GM23338 (cell line): ENCODE measurements at places on chromosomes 16 and 17. TPM values are rescaled to one million over a fixed set of nuclear protein-coding genes. Genes with fewer than 3 reads are reported as not detected.

- DNase-seq: no peak
These were observed 193.4 kb downstream of the FOXL1 start for GRCh38 chr16:86771506-86772460.

GRCh38 chr16:47037396-47037745 is 63.9 kb upstream of the DNAJA2 start:
- DNase-seq: peak; percentile 47

DNA sequence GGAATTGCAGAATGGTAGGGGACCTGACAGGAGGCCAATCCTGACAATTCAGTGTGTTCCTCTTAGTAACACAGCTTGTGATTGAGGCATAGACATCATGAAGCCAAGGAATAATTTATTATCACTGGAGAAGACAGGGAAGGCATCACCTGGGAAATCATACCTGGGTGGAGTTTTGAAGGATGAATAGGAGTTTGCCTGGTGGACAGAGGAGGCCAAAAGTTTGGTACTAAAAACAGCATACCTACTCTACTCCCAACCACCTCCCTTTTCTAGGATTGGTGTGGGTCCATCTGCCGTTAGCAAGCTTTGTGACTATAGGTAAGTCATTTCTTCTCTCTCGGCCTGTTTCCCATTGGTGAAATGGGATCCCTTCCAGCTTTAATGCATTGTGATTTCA is 88.0 kb downstream of the RAB11FIP4 start:
- DNase-seq: no peak

DNA sequence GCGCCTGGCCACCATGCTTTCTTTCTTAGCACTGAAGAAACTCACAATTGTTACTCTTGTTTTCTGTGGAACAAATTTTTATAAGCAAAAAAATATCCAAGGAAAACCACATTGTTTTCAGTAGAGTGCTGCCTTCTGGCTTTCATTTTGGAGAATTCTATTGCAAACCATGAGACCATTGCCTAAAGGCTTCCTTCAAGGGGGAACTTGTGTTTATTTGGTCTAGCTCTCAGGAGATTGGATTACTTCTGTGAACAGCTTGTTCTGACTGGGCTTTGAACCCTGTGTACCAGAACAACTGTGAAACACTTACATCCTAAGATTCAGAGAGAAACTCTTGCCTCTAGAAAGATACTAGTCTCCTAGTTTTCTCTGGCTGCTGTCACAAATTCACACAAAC is 32.1 kb downstream of the TOM1L1 start:
- no peak for DNase-seq

The SLC6A2 gene
- total RNA-seq: 0.27 and 0.35 TPM in 2 replicates

- no peak for DNase-seq
These were observed 288.1 kb downstream of the SEC14L1 start for GRCh38 chr17:77428749-77429368.

GRCh38 chr16:56643080-56643778 is 4.8 kb downstream of the MT1A start:
- DNase-seq: peak; percentile 79

- peak; percentile 81 for DNase-seq
These were observed 594 bp upstream of the CARHSP1 start for GRCh38 chr16:8869212-8869987.

The TAC4 gene
- not detected in 2 replicates for total RNA-seq

- DNase-seq: no peak
These were observed 61.3 kb upstream of the SDK2 start for GRCh38 chr17:73705594-73705993.

DNA sequence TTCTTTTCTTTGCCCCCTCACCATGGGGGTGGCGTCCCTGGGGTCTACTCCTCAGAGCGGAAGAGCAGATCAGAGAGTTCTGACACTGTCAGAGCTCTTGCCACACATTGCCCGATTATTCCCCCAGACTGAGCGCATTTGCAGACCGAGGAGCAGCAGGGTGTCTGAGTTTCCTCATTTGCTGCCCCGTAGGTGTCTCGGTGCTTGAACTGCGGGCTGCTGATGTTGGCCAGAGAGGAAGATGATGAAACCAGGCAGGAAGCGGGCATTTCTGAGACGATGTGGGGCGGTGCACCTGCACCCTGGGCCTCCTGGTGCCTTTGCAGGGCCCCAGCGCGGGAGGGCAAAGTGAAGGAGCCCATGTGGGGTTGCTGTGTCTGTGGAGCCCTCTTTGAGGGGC is 55.2 kb downstream of the ARSG start:
- DNase-seq: no peak

DNA sequence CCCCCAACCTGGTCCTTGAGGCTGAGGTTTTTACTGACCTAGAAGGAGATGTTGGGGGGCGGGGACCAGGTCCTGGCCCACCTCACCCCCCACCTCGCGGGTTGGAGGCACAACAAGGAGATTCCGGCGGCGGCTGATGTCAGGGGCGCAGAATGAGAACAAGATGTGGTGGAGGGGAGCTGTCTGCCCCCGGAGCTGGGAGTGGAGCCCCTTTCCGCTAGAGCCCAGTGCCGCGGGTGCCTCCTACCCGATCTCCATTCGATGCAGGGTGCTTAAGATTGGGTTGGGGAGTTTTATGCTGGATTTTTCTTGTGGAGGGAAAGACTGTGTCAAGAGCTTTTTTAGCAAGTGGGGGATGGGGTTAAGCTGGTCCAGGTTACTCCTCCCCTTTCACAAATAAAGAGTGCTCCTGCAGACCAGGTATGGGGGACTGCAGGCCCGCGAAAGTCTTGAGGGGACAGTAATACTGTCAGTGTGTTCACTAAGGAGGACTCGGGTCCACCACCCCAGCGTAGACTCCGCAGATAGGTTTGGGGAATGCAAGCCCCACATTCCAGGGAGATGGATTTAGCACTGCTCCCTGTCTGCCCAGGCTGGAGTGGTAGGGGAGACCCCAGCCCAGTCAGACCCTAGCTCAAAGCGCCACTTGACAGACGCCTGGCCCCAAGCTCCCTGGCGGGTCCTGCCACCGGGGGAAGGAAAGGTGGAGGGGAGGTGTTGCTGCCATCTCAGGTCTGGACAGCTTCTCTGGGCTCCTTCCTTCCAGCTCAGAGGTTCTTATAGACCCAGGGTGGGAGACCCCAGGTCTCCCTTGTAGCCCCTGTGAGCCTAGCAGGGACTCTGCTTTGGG is 2.0 kb downstream of the CACNA1G start:
- peak; percentile 53 for DNase-seq

DNA sequence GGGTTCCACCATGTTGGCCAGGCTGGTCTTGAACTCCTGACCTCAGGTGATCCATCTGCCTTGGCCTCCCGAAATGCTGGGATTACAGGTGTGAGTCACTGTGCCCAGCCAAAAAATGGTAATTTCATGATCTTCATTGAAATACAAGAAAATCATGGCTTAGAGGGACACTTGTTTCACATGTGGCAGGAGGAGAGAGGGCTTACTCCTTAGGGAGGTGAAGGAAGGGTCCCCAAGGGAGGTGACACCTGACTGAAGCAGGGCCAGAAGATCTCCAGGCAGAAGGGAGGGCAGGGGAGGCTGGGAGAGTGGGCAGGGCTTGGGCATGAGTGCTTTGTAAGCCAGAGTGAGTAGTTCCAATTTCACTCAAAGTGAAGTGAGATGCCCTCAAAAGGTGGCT is 20.0 kb upstream of the ITGAX start:
- no peak for DNase-seq

The CLEC10A gene
- total RNA-seq: not detected in 2 replicates

- peak; percentile 87 for DNase-seq
These were observed 20.1 kb upstream of the ADCY9 start for GRCh38 chr16:4136229-4136813.

- peak; percentile 75 for DNase-seq
These were observed 190.2 kb upstream of the GSE1 start for GRCh38 chr16:85422632-85423550.

GRCh38 chr17:77841742-77842527 is 116.6 kb upstream of the TNRC6C start:
- DNase-seq: no peak

GRCh38 chr16:90020838-90021382 is 1.7 kb upstream of the DBNDD1 start:
- no peak for DNase-seq

- peak; percentile 93 for DNase-seq
These were observed at the start of gene ATP2C2 for GRCh38 chr16:84368308-84368996. Gene ATP2C2 (plus strand): TSS chr16:84368538. CDS start chr16:84368616, 78 bp downstream.

- no peak for DNase-seq
These were observed 54.7 kb upstream of the CIBAR2 start for GRCh38 chr16:85166699-85167588.

The PIRT gene
- total RNA-seq: not detected in 2 replicates

GRCh38 chr16:72944757-72945485 is 103.0 kb downstream of the ZFHX3 start:
- no peak for DNase-seq

GRCh38 chr17:65047941-65048340 is 8.6 kb downstream of the GNA13 start:
- no peak for DNase-seq

The KRTAP9-2 gene
- total RNA-seq: not detected in 2 replicates

- no peak for DNase-seq
These were observed 44.9 kb upstream of the ERN1 start for GRCh38 chr17:64174686-64175456.

The BAIAP2 gene
- 16.7 and 22.7 TPM in 2 replicates for total RNA-seq

The ANKRD40CL gene
- total RNA-seq: not detected in 2 replicates
